Activated CD4-positive, alpha-beta T cell treated with anti-CD3 and anti-CD28 coated beads, Interleukin-2, Interleukin-4, amounts not matched to agents 100 ng/mL and 50 ng/mL, durations not matched to agents 16 hours and 8 hours (primary cell): ENCODE measurements at places on chromosomes 6 and 20.

GRCh38 chr20:5919626-5920544 is 30.4 kb downstream of the TRMT6 start:
- DNase-seq = peak; percentile 52

DNA sequence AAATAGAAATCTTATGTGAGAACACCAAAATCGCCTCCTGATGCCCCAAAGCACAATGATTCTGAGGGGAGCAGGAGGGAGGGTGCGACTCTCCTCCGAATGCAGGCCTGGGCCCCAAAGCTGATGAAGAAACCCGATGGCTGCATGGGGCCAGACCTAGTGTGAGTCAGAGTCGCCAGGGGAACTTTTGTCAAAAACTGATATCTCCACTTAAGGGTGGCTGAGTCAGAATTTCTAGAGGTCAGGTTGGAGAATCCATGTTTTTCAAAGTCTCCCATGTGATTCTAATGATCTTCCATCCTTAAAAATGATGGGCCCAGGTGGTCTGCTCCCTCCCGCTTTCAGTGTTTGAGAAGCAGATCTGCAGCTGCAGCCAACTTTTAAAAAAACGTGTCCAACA is 172.8 kb downstream of the BACH2 start:
- no peak for DNase-seq

DNA sequence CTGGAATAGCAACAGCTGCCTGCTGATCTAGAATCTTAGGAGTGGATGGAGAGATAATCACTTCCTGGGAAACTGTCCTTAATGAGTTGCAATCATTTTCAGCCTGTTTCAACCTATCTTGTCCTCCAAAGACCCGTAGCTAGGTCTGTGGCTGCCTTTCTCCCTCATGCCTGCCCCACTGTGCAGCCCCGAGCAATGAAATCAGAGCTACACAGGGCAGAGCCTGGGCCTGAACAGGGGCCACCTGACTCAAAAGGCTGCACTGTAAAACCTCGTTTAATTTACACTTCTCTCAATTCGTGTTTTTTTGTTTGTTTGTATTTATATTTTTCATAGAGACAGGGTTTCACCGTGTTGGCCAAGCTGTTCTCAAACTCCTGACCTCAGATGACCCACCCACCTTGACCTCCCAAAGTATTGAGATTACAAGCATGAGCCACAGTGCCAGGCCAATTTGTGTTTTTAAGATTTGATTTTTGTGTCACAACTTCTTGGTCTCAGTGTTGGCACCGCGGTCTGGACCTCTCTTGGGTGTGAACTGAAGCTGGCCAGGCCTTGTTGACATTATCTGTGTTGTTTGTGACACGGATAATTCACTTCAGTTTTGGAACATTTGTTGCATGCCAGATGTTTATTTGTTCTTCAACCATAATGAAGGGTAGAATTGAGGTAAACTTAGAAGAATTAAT is 21.5 kb downstream of the GGTLC1 start:
- DNase-seq = no peak

DNA sequence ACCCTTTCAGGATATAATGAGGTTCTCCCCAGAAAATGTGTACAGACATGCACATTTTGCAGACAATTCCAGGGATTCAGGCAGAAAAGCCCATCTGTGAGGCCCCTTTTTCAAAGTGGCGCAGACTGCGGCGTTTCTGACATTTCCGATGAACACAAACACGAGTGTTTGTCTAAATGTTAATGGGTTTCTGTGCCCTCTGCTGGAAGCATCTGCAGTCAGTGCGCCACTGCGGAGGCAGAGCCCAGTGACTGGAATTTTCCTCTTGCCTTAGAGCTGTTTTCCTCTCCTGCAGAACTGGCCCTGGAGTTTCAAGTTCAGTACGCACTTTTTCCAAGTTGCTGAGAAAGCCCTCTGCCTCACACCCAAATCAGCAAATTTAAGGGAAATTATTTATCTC is 15.3 kb downstream of the ANKRD60 start:
- no peak for DNase-seq

GRCh38 chr6:133466680-133467079 is 225.5 kb downstream of the EYA4 start:
- DNase-seq = no peak

DNA sequence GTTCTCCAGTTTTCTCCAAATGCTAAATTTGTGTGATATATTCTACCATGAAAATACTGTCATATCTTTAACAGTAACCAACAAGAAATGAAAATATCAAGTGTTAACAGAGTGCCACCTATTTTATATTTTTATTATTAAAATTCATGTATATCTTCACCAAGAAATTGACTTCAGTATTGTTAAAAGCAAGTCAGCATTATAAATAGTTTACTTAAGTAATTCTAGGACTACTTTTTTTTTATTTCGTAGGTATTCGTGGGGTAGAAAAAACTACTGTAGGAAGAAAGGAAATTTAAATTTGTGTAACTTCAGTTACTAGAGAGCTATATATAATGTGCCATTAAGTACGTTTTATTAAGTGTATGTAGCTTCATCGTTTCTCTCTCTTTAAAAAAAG is 6.3 kb upstream of the MAN1A1 start:
- DNase-seq = no peak

- no peak for DNase-seq
Measured at GRCh38 chr6:46734867-46735719, at the start of gene PLA2G7. Gene PLA2G7, minus strand, starts transcription at chr6:46735375. Its CDS starts 12,484 bp downstream, at chr6:46722891.

- no peak for DNase-seq
Measured at GRCh38 chr6:69622230-69622629, 174.6 kb downstream of the LMBRD1 start.

- DNase-seq = no peak
Measured at GRCh38 chr20:19562426-19562825, 195.6 kb upstream of the RIN2 start.

GRCh38 chr6:113586413-113587077 is 270.6 kb upstream of the MARCKS start:
- DNase-seq = no peak

- no peak for DNase-seq
Measured at GRCh38 chr20:40536808-40537207, 152.2 kb downstream of the MAFB start.

DNA sequence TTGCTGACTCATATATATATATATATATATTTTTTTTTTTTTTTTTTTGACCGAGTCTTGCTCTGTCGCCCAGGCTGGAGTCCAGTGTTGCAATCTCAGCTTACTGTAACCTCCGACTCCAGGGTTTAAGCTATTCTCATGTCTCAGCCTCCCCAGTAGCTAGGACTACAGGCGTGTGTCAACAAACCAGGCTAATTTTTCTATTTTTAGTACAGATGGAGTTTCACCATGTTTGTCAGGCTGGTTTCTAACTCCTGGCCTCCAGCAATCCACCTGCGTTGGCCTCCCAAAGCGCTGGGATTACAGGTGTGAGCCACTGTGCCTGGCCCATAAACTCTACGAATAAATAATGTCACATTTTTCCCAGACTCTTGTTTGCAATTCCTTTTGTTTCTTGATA is 4.8 kb downstream of the LRP11 start:
- no peak for DNase-seq

- DNase-seq = no peak
Measured at GRCh38 chr6:24950218-24950941, 14.6 kb upstream of the RIPOR2 start.

- peak; percentile 47 for DNase-seq
Measured at GRCh38 chr20:41436679-41437078, 70.1 kb upstream of the EMILIN3 start.

DNA sequence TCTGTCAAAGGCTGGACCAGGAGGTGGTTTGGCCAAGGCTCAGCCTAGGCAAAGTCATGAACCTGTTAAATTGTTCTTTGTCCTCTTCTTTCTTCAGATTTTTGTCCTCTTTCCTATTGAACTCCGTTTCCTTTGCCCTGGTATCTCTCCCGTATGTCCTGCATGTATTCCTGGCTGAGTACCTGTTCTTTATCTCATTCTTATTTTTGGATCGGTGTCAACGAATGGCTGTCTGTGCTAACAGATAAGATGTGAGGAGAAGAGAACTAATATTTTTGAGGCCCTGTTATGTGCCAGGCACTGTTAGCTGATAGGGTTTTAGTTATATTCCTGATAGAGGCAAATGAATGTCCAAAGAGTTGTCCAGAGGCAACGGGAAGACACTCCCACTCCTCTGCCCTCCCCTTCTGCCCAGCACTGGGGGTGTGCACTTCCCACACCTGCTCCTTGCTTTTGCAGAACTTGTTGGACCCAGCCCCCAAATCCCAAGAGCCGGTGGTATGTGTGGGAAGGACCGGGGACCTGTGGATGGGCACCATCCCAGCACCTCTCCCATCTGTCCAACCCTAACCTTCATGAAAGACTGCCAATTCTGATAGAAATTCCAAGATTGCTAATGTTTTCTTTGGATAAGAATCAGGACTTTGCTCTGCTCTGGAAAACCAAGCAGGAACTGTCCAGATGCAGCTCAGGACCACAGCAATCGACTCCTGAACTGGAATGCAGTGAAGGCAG is 20.6 kb downstream of the MMP24OS start:
- DNase-seq = no peak

DNA sequence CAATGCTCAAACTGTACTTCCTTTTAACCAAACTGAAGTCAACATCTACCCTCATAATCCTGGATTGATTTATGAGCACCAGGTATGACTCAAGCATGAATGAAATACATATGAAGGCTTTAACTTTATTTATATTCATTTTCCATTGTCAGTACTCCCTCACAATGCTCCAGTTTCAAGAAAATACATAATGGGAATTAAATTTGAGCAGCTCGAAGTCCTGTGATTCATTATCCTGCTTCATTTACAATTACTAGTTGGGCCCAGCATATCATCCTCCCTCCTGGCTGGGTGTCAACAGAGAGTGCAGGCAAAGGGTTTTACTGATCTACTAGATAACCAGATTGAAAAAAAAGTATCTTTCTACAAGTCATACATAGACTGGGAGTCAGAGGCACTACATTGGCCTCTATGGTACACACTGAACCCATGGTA is 10.1 kb downstream of the SAMHD1 start:
- DNase-seq = no peak

DNA sequence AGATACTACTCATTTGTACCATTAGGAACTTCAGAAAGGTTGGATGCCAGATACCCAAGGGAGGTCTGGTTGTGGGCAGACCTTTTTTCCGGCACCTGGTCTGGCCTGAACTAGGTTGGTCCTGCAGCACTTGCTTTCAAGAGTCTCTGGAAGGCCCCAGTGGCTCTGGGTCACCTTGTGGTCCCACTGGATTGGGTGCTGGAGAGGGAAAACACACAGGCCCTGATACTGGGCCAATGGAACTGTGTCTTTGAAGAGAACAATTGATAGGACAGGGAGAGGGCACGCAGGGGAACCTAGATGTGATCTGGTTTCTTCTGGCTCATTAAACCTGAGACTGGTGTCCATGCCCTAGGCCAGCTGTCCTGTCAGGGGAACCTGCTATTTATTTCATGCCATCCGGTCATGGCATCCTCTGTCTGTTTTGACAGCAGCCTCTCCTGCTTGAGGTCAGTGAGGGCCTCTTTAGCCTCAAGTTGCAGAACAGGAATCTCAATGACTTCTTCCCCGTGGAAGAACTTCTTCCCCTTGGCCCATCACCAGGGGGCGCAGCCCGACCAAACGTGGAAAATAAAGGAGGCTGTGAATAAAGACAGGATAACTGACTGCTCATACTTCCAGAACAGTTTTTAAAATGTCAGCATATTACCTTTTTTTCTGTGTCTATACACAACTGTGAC is 25.0 kb downstream of the TAF8 start:
- peak; percentile 57 for DNase-seq

DNA sequence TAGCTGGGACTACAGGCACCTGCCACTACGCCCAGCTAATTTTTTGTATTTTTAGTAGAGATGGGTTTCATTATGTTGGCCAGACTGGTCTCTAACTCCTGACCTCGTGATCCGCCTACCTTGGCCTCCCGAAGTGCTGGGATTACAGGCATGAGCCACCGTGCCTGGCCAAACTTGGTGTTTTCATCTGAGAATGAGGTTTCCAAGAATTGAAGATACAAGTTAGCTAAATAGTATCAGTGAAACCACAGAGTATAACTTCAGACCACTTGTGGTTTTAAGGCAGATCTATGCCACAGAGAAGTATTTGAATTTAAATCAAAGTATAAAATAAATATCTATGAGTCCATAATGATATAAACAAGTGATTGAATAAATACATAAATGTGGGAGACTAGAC is 70.1 kb downstream of the SLC16A10 start:
- DNase-seq = peak; percentile 49

DNA sequence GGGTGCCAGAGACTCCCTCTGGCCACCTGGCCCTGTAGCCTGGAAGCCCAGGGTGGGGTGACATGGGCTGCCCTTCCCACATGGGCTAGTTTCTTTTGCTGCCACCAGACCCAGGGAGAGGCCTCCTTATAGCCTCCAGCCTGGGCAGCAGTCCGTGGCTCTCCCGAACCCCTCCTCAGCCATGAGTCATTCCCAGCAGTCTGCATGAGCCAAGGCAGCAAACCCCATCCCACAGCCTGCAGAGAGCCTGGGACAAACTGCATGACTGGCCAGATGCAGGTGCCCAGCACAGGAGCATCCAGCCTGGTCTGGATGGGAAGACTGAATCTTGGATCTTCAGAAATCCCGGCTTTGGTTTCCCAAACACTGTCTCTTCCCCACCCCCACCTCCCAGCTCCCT is 75.7 kb downstream of the MRPL14 start:
- DNase-seq = no peak

DNA sequence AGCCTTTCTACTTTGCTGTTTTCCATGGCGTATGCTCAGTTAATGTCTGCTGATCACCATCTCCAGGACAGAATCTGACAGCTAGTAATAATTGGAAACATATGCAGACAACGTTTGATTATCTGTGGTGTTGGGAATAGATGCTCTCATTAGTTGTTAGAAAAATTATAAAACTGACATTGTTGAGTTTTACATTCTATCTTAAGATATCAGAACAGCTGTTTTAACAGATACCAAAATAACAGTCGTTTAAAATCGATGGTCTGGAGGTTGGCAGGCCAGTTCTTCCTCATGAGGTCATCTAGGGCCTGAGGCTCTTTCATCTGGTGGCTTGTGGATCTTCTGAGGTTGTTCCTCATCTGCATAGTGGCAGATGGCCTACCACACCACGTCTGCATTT is 137.6 kb downstream of the AIG1 start:
- DNase-seq = no peak

- no peak for DNase-seq
Measured at GRCh38 chr6:80531681-80532619, 425.5 kb downstream of the BCKDHB start.

GRCh38 chr6:168190646-168191443 is 111.8 kb upstream of the FRMD1 start:
- DNase-seq = no peak

DNA sequence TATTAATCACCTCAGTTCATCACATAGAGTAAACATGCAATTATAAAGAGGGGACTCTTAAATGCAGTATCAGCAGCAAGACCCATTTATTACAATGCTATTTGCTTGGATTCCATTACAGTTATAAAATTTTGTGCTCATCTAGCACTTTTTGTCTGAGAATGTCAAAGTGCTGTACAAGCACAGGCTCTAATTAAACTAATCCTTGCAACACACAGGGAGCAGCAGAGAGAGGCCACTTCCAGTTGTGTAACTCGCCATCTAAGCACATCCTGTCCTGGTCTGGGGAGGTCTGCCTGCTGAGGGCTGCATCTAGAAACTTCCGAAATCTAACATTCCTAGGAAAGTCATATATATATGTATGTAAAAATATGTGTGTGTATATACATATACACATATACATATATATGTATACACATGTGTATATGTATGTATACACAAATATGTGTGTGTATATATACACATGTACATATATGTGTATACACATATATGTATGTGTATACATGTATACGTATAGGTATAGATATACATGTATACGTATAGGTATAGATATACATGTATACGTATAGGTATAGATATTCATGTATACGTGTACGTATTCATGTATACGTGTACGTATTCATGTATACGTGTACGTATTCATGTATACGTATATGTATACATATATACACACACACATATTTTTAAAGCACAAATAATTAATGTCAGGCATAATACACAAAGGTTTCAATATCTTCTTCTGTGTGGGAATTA is 136.4 kb upstream of the JARID2 start:
- no peak for DNase-seq
